ENCODE measurements at places on chromosomes 6 and 20. TPM values are rescaled to one million over a fixed set of nuclear protein-coding genes. Genes with fewer than 3 reads are reported as not detected.

Gene IMPG1
- not detected for total RNA-seq

DNA sequence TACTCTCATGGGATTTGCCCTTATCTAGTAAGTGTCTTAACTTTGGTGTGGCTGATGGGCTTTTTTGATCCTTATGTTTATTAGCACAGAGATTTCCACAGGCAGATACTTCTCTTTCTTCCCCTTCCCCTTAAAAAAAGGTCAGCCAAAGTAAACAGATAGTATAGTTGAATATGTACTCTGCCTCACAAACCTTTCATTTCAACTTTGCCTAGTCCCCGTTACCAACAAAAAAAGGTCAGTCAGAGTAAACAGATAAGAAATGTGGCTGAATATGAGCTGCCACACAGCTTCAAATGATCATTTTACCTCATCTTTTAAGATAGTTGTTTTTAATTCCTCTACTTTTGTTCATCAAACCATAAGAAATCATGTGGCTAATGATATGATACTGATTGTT is 34.1 kb upstream of the SLC35D3 start:
- DNase-seq = no peak

DNA sequence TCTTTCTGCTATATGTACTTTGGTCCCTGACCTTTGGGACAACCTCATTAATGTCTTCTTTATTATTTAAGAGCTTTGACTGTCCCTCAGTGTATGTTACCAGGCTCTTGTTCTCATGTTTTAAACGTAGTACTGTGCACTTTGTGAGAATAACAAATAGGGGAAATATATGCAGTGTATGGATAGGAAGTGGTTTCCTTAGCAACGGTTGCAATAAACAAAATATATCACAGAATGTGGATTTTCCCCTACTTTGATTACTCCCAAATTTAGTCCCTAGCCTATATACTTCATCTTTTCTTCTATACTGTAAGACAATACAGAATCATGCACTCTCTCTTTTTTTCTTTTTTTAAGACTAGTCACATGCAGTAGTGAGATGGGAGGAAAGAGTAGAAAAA is 123.8 kb upstream of the AKIRIN2 start:
- DNase-seq = no peak

- no peak for DNase-seq
Measured at GRCh38 chr6:159715166-159715565, 12.1 kb upstream of the WTAP start.

DNA sequence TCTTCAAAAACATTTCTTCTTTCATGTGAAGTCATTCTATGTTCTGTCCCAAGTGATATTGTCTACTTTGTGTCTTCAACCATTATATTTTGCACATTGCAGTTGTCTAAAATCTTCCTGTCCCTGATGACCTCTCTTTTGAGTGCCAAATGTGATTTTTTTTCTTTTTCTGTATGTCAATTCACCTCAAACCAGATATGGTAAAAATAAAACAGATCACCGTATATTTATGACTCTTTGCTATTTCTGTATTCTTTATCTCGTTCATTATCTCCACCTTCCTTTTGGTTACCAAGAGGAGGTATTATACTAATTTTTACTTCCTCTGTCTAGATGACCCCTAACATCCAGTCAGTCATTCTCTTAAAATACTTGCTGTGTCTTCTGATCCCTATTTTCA is 165.2 kb downstream of the GRIK2 start:
- no peak for DNase-seq

Gene ULBP2
- 6.1 TPM for total RNA-seq

- no peak for DNase-seq
Measured at GRCh38 chr6:70231311-70231710, 71.6 kb downstream of the COL9A1 start.

DNA sequence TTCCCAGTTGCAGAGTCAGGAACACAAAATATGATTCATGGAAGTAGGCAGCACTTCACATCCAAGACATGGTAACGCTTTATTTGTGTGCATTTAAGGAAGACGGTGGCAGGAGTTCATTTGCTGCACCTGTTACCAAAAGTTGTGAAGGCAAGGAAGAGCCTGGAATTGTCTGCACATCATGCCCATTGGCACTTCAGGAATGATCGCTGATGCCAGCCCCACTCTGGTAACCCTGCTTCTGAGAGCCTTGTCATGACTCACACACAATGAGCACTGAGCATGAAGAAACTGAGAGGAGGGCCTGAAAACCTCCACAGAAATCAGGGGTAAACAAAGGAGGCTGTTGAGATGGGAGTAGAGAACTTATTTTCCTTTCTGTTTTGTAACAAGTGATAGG is 181.1 kb downstream of the RPS12 start:
- peak; percentile 26 for DNase-seq

- DNase-seq = no peak
Measured at GRCh38 chr20:32965581-32966373, 38.5 kb downstream of the SUN5 start.

Data from kidney epithelial cell (primary cell).